ENCODE measurements at places on chromosomes 2 and 18. TPM values are rescaled to one million over a fixed set of nuclear protein-coding genes. Genes with fewer than 3 reads are reported as not detected.

The ICA1L gene
- 8.9 TPM for total RNA-seq

The UBXN2A gene
- 14.2 TPM for total RNA-seq

The DYNAP gene
- total RNA-seq = not detected

The SLC11A1 gene
- total RNA-seq = 0.09 TPM

The TRABD2A gene
- 0.33 TPM for total RNA-seq

Data from fibroblast of the aortic adventitia (primary cell).